Right ventricle myocardium inferior (tissue), 1 donor: ENCODE measurements at places on chromosomes 3 and 15. TPM values are rescaled to one million over a fixed set of nuclear protein-coding genes. Genes with fewer than 3 reads are reported as not detected.

GRCh38 chr3:16801698-16802097 is 83.1 kb upstream of the PLCL2 start:
- no peak for DNase-seq

DNA sequence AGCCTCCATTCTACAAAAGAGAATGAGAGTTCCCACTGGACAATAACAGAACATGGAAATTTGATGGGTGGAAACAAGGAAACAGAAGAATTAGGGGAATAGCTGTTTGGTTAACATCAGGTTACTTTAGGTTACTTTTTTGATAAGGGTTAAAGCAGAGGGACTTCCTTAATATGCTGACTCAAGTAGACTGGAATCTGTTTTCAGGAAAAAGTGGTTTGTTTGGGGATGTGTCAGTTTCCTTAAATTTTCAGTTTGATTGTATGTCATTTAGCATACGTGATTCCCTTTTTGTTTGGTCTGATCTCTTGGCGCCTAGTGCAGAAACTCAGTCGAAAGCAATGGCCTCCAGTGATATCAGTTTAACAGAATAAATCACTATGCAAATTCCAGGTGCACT is 411.8 kb upstream of the GRM7 start:
- no peak for DNase-seq

GRCh38 chr3:142152384-142152783 is 3.0 kb upstream of the TFDP2 start:
- DNase-seq = no peak

DNA sequence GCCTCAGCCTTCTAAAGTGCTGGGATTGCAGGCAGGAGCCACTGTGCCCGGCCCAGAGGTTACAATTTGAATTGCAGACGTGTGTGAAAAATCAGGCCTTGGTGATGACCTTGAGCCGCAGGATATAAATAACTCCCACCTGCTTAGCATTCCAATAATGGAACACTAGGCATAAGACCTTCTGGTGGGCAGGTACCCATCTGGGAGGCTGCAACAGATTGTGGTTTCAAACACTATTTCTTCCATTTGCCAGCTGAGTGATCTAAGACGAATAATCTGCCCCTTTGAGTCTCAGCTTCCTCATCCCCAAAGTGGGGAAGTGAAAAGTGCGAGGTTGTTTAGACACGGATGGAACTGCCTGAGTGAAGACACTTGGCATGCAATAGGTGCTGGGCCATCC is 47.7 kb upstream of the HERC1 start:
- DNase-seq = no peak

- no peak for DNase-seq
Observed at GRCh38 chr15:26887926-26888666, 21.2 kb downstream of the GABRA5 start.

Gene CLDN16
- not detected for total RNA-seq

DNA sequence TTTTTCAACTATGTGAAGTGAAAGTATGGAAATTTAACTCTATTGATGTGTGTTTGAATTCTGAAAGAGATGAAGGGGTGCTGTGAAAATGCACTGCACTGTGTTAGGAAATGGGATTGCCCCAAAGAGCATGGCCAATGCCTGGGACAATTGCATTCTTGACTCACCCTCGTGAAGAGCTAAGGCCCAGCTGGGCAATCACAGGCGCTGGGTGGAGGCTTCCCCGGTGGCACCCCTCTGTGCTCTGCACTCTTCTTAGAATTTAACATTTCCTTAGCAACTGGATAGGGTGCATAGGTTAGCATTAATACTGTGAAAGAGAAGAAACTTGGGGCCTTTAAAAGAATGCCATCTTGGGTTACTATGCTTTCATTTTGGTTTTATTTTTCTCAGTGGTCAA is 179.9 kb upstream of the GOLIM4 start:
- no peak for DNase-seq

Gene GOLGA8N
- total RNA-seq = 10.3 TPM
